ENCODE measurements at places on chromosomes 16 and 17. TPM values are rescaled to one million over a fixed set of nuclear protein-coding genes. Genes with fewer than 3 reads are reported as not detected.

GRCh38 chr17:47739150-47739549 is 6.1 kb downstream of the TBX21 start:
- H3K27ac ChIP-seq = no peak overlapping the region
- H3K4me1 ChIP-seq = peaks cover 37% of the 10 kb centered on the region
- no peak for DNase-seq
- H3K36me3 ChIP-seq = peaks cover 2% of the 10 kb centered on the region
- H3K27me3 ChIP-seq = peaks cover 9% of the 10 kb centered on the region

GRCh38 chr17:30332057-30332542 is 1.8 kb downstream of the TMIGD1 start:
- no peaks in the 10 kb centered on the region for H3K27me3 ChIP-seq
- peak overlapping the region; percentile 98 for H3K27ac ChIP-seq
- DNase-seq = peak; percentile 29

- DNase-seq = no peak
- peaks cover 10% of the 10 kb centered on the region for H3K4me1 ChIP-seq
- peaks cover 15% of the 10 kb centered on the region for H3K27me3 ChIP-seq
- H3K36me3 ChIP-seq = no peaks in the 10 kb centered on the region
- H3K27ac ChIP-seq = peak overlapping the region; percentile 39
Measured at GRCh38 chr17:78589031-78589675, 12.0 kb upstream of the DNAH17 start.

The CCL1 gene
- total RNA-seq = not detected

DNA sequence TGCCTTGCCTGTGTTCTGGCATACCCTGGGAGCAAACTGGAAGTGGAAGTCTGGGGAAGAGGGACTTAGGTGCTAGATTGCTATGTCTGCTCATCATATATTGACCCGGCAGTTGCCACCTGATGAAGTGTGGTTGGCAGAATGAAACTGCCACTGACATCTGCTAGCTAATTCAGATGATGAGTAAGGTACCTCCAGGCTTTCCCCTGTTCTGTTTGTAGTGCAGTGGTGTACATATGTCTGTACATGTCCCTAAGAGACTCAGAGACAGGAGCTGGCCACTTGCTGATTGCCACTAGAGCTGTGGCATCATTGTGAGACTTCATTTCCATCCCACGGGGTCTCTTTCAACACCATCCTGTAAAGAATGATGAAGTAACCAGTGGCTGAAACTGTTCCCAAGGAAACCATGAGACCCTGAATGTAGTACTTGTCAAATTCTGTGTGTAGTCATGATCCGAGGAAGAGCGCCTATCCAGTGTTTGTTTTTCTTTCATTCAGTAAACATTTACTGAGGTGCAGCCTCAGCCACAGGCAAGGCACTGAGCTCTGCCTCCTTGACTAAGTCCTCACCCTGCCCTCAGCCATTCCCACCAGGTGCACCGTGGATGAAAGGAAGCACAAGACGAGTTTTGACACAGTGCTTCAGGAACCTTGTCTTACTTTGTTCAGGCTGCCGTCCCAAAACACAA is 13.2 kb downstream of the CLUAP1 start:
- H3K4me1 ChIP-seq = peaks cover 26% of the 10 kb centered on the region
- DNase-seq = no peak
- peak overlapping the region; percentile 14 for H3K27ac ChIP-seq
- no peak overlapping the region for H3K4me3 ChIP-seq
- H3K36me3 ChIP-seq = peaks cover 12% of the 10 kb centered on the region

The SPATA22 gene
- total RNA-seq = not detected

The NPIPA7 gene
- total RNA-seq = 12.8 TPM

DNA sequence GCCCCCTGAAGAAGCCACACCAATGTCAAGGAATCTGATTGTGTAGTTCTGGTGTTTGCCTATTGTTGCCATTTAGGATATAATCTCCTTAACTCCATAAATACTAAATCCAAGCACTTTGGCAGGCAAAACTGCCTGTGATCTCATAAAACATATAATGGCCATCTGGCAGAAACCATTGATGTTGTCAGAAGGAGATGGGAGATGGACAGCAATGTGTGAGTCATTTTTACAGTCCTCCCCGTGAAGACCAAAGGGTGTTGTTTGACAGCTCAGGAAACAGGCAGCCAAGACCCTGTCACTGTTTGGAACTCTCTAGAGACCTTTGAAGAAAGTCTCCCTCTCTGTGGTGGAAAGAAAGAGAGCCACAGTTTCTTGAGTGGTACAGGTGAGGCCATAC is 454.1 kb downstream of the HS3ST3B1 start:
- peaks cover 3% of the 10 kb centered on the region for H3K4me1 ChIP-seq
- H3K27me3 ChIP-seq = peaks cover 26% of the 10 kb centered on the region
- no peaks in the 10 kb centered on the region for H3K36me3 ChIP-seq

GRCh38 chr17:1331708-1332107 is 52.2 kb downstream of the TRARG1 start:
- H3K27ac ChIP-seq = no peak overlapping the region
- DNase-seq = no peak
- no peaks in the 10 kb centered on the region for H3K36me3 ChIP-seq
- H3K27me3 ChIP-seq = no peaks in the 10 kb centered on the region

Measured in T-helper 17 cell (primary cell).